Fibroblast of villous mesenchyme (primary cell): ENCODE measurements at places on chromosomes 7 and 10.

DNA sequence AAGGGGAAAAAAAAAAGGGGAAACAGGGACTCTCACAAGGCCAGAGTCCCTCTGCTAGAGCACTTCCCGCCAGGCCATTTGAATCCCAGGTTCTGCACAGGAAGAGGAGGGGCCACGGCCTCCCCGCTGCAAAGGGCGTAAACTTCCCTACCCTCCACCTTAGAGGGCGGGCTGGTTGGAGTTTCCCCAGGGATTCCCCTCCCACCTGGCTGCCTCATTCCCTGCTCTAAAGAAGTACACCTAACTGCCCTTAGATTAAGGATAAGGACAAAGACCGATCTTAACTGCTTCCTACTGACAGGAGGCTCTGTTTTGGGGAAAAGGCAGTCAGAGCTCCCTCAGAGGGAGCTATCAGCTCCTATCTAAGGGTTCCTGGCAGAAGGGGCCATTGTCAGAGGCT is 102.0 kb upstream of the ARMC3 start:
- DNase-seq = no peak

- peak; percentile 32 for DNase-seq
Measured at GRCh38 chr7:78924581-78924980, 528.9 kb downstream of the MAGI2 start.

GRCh38 chr7:128833148-128833945 is 3.1 kb downstream of the FLNC start:
- DNase-seq = peak; percentile 60

- no peak for DNase-seq
Measured at GRCh38 chr10:120741396-120741795, 109.8 kb upstream of the WDR11 start.

DNA sequence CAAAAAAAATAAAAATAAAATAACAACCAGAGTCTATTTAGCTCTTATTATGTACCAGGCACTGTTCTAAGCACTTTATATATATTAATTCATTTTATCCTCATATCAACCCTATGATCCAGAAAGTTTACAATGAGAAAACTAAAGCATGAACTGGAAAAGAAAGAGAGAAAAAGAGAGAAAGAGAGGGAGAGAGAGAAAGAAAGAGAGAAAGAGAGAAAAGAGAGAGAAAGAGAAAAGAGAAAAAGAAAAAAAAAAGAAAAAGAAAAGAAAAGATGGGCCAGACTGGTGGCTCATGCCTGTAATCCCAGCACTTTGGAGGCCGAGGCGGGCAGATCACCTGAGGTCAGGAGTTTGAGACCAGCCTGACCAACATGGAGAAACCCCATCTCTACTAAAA is 9.9 kb downstream of the ARMH3 start:
- DNase-seq = no peak

- no peak for DNase-seq
Measured at GRCh38 chr10:45091968-45092367, 91.2 kb downstream of the ZNF22 start.

- peak; percentile 58 for DNase-seq
Measured at GRCh38 chr7:106050746-106051117, 61.4 kb downstream of the SYPL1 start.

DNA sequence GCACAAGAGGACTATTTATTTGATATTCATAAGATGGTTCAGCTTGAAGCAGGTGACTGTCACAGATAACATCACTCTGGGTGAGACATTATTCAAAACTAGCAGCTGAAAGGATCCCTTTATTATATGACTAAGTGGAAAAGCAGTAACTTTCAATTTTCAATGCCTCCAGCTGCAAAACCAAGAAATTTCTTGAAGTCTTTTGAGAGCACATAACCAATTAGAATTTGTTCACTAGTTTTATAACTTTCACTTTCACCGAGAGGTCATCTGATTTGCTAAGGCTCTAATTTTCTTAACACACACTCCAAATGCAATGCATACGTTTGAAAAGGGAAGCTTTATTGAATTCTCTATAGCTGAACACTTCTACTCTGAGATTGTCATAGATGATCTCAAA is 88.6 kb upstream of the KLF14 start:
- peak; percentile 36 for DNase-seq

- DNase-seq = no peak
Measured at GRCh38 chr10:80856186-80856585, 318.5 kb downstream of the SH2D4B start.

DNA sequence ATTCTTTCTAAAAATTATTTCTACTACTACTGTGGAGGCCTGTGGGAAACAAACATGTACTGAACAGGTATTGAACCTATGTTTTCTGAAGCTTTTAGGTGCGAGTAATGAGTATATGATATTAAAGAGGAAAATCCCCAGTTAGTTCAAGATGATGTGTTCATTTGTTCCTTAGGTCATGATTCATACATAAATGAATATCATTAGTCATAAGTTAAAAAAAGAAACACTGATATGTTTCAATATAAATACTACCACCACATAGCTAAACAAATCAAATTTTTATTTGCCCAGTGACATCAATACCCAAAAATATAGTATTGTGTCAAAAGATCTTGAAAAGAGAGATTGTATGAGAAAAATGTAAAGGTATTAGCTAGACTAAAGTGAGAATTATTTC is 210.7 kb upstream of the GNAI1 start:
- DNase-seq = peak; percentile 15
